SK-N-DZ (cell line): ENCODE measurements at places on chromosomes 12 and 14.

GRCh38 chr14:24991288-24991687 lies 58.7 kb downstream of the STXBP6 start:
- no peak for DNase-seq

DNA sequence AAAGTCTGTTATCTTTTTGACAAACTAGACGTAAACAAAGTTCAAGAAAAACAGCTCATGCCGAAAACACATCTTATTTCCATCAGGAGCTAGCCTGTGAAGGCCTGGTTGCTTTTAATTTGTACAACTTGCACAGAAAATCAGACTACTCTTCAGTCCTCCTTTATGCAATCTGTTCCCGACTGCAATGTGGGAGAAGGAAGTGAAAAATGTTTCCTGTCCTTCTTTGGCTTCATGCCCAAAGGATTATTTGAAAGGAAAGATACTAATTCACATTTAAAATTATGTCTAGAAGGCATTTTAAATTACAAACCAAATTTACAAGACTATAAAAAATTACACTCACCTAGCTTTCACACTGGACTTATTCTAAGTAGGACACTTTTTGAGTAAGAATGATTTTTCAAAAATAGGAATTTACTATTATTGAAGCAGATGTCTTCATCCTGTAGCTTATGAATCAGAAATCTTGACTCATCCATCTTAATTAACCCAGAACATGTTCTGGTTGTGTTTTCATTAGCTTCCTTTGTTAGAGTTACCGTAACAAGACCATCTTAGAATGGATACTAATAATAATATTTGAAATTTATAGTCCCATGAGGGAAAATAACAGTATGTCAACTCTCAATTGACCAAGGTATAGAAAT lies 272.6 kb downstream of the PRKD1 start:
- no peak for DNase-seq

GRCh38 chr12:110888256-110888991 lies 32.0 kb downstream of the MYL2 start:
- no peak for DNase-seq

DNA sequence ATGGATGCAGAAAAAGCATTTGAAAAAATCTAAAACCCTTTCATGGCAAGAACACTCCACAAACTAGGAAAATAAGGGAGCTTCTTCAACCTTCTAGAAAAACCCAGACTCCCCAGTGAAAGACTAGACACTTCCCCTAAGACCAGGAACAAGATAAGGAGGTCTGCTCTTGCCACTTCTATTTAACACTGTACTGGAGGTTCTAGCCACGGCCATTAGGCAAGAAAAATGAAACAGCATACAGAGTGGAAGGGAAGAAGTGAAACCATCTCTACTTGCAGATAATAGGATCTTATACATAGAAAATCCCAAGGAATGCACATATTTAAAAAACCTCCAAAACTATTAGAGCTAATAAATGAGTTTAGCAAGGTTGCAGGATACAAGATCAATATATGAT lies 42.3 kb downstream of the CHGA start:
- no peak for DNase-seq

DNA sequence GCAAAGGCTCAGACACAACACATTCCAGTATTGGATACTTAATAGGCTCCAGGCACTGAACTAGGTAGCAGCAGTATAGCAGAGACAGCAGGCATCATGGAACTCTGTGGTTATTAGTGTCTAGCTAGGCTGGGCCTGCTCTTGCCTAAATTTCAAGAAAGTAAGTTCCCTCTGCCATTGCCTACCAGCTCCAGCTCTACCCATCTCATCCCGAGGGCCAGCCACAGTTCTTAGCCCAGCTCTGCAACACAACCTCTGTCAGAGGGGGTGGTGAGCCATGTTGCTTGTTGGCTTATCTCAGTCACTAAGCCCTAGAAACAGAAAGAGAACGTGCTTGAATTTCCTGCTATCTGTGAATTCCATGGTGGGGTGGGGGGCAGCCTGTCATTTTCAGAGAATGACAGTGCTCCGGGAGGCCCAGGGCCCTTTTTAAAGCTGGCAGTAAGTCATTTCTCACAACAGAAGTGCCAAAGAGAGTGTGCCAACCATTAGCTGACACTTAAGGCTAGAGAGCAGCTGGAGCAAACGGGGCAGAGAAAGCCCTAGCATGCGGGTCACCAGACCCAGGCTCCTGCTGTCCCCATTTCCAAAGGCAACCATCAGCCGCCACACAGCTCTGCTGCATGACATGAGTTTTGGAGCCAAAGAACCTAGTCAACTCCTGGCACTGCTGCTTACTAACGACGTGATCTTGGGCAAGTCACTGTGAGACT lies 105.9 kb downstream of the PRMT8 start:
- DNase-seq = no peak

GRCh38 chr12:63752283-63752682 lies 27.4 kb upstream of the RXYLT1 start:
- DNase-seq = no peak

DNA sequence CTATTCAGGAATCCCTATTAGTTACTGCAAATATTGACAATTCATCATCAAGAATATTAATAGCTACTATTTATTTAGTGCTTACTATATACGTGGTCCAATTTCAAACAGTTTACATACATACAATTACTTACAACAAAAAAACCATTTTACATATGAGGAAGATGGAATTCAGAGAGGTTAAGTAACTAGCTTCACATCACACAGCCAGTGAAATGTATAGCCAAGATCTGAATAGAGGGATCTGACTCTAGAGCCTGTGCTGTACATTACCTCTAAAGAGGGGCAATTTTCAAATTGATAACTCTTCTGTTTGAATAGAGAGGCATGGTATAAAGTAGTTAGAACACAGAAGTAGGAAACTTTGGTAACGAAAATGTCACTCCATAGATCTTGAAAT lies 18.3 kb downstream of the SOX5 start:
- DNase-seq = no peak

DNA sequence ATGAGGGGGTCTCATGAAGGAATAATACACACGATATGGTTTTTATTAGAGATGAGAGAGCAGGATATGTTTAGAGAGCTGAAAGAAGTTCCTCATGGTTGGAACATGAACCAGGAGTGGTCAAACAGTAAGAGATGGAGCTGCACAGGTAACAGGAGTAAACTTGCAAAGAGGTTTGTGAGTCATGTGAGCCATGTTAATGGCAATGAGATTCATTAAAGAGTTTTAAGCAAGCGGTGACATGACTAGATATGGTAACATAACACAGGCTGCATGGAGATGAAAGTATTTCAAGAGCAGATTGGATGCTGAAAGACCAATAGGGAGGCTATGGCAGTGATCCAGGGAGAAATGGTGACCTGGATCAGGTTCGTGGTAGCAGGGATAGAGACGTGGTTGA lies 62.6 kb upstream of the SSTR1 start:
- no peak for DNase-seq

- DNase-seq = no peak
Observed at GRCh38 chr14:44404036-44404435, 103.0 kb downstream of the FSCB start.

- no peak for DNase-seq
Observed at GRCh38 chr14:104751539-104752422, 1.2 kb upstream of the SIVA1 start.

DNA sequence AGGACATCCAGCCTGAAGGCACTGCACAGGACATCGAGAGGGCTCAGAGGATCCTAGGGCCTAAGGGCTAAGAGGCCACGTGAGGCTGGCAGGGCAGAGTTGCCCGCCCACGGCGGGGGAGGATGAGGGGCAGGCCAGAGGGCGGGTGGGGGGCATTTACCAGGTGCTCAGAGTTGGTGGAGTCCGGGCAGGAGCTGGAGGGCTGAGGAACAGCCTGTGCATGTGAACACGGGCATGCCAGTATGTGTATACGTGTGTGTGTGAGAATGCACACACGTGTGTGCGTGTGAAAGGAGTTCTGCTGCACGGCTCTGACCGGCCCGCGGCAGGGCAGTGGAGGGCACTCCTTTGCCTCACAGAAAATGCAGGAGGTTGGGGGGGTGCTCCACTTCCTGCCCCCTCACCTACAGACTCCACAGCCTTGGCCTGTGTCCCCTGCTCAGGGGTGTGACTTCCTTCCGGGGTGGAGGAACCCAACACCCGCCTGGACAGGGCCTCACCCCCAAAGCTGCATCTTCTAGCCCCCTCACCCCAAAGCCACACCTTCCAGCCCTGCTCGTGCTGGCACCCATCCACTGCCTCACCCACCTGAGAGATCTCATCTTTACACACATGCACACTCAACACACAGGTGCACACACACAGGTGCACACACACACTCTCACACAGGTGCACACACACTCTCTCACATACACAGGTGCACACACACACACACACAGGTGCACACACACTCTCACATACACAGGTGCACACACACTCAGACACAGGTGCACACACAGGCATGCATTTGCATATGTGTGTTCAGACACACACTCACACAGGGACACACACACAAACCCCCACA lies 11.8 kb upstream of the GPR132 start:
- no peak for DNase-seq

GRCh38 chr14:41062826-41063225 lies 543.9 kb upstream of the LRFN5 start:
- no peak for DNase-seq

- no peak for DNase-seq
Observed at GRCh38 chr12:123531091-123531490, 2.4 kb downstream of the RILPL1 start.

GRCh38 chr12:13181375-13182070 lies 15.0 kb upstream of the EMP1 start:
- no peak for DNase-seq

GRCh38 chr12:130706885-130707570 lies 9.1 kb downstream of the RIMBP2 start:
- no peak for DNase-seq

GRCh38 chr14:89504602-89505313 lies 87.7 kb upstream of the FOXN3 start:
- no peak for DNase-seq

GRCh38 chr12:70290116-70290515 lies 46.9 kb downstream of the CNOT2 start:
- no peak for DNase-seq

DNA sequence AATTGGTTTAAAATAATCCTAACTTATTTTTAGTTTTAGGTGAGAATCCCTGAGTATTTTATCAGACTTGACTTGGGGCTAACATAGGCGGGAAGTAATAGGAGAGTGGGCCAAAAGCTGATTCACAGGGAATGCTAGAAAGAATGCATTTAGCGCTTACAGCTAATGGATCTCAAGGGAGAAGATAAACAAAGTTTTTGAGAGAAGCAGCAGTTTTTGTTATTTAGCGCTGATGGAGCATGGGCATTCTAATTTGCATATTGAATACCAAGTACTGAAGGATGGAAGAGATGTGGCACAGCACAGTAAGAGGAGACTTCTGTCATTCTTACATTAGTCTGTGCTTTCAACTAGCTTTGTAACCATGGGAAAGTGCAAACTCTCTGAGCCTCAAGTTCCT lies 436.0 kb upstream of the FBXO33 start:
- DNase-seq = no peak

GRCh38 chr12:60148831-60149230 lies 553.0 kb downstream of the SLC16A7 start:
- no peak for DNase-seq
